ENCODE measurements at places on chromosomes 5 and 9.
A peak's percentile ranks its signal among the peaks of the same experiment; 100 is the strongest.

DNA sequence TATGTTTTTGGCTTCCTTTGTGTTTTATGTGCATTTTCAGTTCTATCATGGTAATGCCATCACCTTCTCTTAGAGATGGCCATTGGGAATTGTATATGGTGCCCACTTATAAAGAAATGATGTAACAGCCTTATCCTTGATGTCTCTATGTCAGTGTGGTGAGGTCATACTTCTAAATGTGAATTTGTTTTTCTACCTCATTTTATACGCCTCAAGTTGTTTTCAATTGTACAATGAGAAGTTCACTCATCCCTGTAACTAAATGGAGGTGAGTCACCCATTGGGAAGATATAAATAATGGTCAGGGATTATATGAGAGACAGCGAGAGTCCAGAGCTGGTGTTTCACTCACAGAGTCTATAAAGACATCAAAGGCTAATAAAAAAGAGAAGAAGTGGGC, 402.4 kb downstream of the AGTPBP1 start:
- DNase-seq, result no peak
- H3K4me1 ChIP-seq, result no peaks in the 10 kb centered on the region
- H3K4me3 ChIP-seq, result no peak overlapping the region
- H3K27me3 ChIP-seq, result peaks cover 19% of the 10 kb centered on the region
- no peak overlapping the region for H3K27ac ChIP-seq

DNA sequence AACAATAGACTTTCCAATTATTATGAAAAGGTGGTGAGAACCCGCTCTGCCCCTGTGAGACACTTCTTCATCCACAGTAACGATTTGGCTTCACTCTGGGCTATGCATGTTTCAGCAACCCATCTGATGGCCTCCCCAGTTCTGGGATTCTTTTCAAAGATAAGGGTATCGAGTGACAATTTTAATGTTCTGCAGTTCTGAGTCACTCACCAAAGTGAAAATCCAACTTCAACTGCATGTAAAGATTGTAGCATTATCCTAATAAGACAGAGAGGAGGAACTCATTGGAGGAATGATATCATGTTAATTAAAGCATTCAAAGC, 1078.3 kb upstream of the SEMA6A start:
- no peaks in the 10 kb centered on the region for H3K27me3 ChIP-seq
- no peak overlapping the region for H3K4me3 ChIP-seq
- no peak for DNase-seq
- H3K36me3 ChIP-seq, result no peaks in the 10 kb centered on the region

- H3K27me3 ChIP-seq, result no peaks in the 10 kb centered on the region
- DNase-seq, result no peak
- H3K27ac ChIP-seq, result no peak overlapping the region
- no peaks in the 10 kb centered on the region for H3K36me3 ChIP-seq
- no peak overlapping the region for H3K4me3 ChIP-seq
- H3K4me1 ChIP-seq, result peaks cover 61% of the 10 kb centered on the region
Observed at GRCh38 chr5:36944607-36945225, 68.1 kb downstream of the NIPBL start.

- DNase-seq, result no peak
- H3K27ac ChIP-seq, result no peak overlapping the region
- no peaks in the 10 kb centered on the region for H3K27me3 ChIP-seq
- H3K36me3 ChIP-seq, result no peaks in the 10 kb centered on the region
Observed at GRCh38 chr9:100725371-100725770, 147.5 kb downstream of the CAVIN4 start.

DNA sequence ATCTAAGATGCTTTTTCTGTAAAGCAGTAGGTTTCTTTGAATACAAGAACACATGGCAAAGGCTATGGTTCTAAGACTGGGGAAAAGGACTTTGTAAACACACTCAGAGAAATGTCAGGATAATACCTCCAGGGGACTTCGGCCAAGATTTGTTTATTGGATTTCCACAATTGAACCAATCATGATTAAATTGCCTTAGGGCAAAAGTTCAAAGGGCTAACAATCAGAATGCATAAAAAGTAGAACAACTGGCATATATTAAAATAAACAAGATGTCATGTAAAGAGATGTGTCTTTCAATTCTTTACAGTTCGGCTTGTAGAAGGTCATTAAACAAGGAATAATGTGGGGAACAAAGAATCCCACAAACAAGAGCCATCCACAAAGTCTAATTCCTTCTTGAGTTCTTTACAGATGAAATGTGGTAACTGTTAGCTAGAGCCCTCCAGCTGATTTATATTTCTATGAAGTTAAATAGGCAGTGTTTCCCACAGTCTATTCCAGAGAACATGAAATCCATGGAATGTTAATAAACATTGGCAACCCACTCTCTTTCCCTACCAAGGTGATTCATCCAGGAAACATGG, 565.5 kb downstream of the ZNF608 start:
- no peak for DNase-seq
- H3K27ac ChIP-seq, result no peak overlapping the region
- no peak overlapping the region for H3K4me3 ChIP-seq
- H3K4me1 ChIP-seq, result no peaks in the 10 kb centered on the region
- no peaks in the 10 kb centered on the region for H3K27me3 ChIP-seq
- H3K36me3 ChIP-seq, result no peaks in the 10 kb centered on the region

- DNase-seq, result no peak
- H3K4me3 ChIP-seq, result no peak overlapping the region
- H3K36me3 ChIP-seq, result no peaks in the 10 kb centered on the region
- H3K27ac ChIP-seq, result no peak overlapping the region
Observed at GRCh38 chr9:115673599-115673998, 480.0 kb upstream of the PAPPA start.

- H3K36me3 ChIP-seq, result no peaks in the 10 kb centered on the region
- no peaks in the 10 kb centered on the region for H3K4me1 ChIP-seq
- no peak overlapping the region for H3K4me3 ChIP-seq
Observed at GRCh38 chr9:134589748-134590147, 51.9 kb upstream of the COL5A1 start.

DNA sequence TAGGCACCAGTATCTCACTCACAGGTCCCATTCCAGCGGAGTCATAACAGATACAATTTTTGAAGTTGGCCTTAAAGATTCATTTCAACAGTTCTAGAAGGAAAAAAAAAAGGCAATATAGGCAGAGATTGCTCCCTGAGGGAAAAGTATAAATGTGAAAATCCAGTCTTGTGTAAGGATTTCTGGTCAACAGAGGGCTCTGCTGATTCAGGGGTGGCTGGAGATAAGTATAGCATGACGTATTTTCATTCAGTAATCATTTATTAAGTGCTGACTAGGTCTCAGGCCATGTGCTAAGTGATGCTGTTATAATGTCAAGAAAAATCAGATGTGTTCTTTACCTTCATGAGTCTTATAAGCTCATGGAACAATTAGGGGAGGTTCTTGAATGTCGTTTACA, 377.3 kb upstream of the MEF2C start:
- H3K27ac ChIP-seq, result no peak overlapping the region
- H3K4me1 ChIP-seq, result no peaks in the 10 kb centered on the region
- no peaks in the 10 kb centered on the region for H3K27me3 ChIP-seq
- DNase-seq, result no peak
- H3K4me3 ChIP-seq, result no peak overlapping the region
- H3K36me3 ChIP-seq, result no peaks in the 10 kb centered on the region

- peaks cover 19% of the 10 kb centered on the region for H3K4me1 ChIP-seq
- DNase-seq, result no peak
- no peaks in the 10 kb centered on the region for H3K36me3 ChIP-seq
- peaks cover 53% of the 10 kb centered on the region for H3K27me3 ChIP-seq
- no peak overlapping the region for H3K4me3 ChIP-seq
- no peak overlapping the region for H3K27ac ChIP-seq
Observed at GRCh38 chr9:35269919-35270318, 108.1 kb downstream of the UNC13B start.

DNA sequence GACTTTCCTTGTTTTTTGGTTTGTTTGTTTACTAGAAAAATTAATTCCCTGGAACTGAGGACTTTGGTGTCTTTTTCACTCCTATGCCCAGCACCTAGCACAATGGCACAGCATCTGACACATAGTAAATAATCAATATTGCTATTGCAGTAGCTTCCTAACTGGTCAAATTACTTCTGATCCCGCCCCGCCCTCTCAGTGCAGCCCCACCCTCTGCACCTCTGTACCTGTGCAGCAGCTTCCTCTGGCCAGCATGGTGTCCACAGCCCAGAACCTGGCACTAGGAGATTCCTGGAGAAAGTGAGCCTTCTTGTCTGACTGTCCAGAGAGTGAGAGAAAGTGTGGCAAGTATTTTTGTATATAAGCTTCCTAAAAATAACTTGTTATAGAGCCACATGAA, 343.2 kb downstream of the ZNF608 start:
- H3K4me1 ChIP-seq, result no peaks in the 10 kb centered on the region
- H3K4me3 ChIP-seq, result no peak overlapping the region
- H3K27me3 ChIP-seq, result no peaks in the 10 kb centered on the region
- no peak for DNase-seq

DNA sequence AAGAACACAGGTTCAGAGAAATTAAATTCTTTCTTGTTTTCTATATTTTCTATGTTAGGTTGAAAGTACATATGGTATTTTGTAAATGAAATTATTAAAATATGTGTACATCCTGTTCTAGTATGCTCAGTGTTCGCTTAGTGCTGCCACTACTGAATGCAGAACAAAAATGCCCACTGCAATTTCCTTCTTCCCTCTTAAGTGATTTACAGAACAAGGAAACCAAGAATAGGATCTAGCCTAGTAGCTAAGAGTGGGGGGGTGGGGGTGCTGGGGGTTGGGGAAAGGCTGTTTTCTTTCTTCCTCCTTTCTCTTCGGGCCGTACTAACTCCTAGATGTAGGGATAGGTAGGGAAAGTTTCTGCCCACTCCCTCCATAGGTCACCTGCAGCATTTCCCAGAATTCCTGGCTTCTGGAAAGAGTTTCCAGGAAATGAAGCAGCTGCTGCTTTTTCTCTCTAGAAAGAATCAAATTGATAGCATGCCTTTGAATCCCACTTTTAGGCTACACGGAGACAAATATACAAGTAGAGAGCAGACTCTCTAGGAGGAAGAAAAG, 15.7 kb downstream of the SPATA9 start:
- DNase-seq, result no peak
- peaks cover 8% of the 10 kb centered on the region for H3K4me1 ChIP-seq

DNA sequence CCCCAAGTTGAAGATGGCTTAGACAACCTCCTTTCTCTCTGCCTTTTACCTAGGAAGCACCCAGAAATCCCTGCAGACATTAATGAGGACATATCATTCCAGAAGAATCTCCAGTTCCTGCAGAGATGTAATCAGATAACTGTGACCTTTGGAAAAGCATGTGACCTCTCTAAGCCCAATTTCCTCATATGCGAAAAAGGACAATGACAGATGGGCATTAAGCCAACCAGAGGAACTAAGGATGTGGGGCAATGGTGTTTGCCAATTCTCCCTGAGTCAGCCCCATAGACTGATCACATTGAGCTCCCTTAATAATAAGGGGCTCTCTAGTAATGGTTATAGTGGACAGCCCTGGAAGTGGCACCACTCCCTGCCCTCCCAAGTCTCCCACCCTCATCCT, 10.1 kb upstream of the FOXI1 start:
- peaks cover 6% of the 10 kb centered on the region for H3K4me1 ChIP-seq
- H3K27me3 ChIP-seq, result no peaks in the 10 kb centered on the region
- H3K36me3 ChIP-seq, result no peaks in the 10 kb centered on the region
- H3K27ac ChIP-seq, result no peak overlapping the region
- DNase-seq, result no peak
- H3K4me3 ChIP-seq, result no peak overlapping the region

- H3K4me1 ChIP-seq, result peaks cover 30% of the 10 kb centered on the region
- H3K4me3 ChIP-seq, result no peak overlapping the region
- peak; percentile 74 for DNase-seq
- H3K27ac ChIP-seq, result peak overlapping the region; percentile 84
- peaks cover 3% of the 10 kb centered on the region for H3K36me3 ChIP-seq
Observed at GRCh38 chr9:79570448-79571308, 1.1 kb upstream of the TLE4 start.

DNA sequence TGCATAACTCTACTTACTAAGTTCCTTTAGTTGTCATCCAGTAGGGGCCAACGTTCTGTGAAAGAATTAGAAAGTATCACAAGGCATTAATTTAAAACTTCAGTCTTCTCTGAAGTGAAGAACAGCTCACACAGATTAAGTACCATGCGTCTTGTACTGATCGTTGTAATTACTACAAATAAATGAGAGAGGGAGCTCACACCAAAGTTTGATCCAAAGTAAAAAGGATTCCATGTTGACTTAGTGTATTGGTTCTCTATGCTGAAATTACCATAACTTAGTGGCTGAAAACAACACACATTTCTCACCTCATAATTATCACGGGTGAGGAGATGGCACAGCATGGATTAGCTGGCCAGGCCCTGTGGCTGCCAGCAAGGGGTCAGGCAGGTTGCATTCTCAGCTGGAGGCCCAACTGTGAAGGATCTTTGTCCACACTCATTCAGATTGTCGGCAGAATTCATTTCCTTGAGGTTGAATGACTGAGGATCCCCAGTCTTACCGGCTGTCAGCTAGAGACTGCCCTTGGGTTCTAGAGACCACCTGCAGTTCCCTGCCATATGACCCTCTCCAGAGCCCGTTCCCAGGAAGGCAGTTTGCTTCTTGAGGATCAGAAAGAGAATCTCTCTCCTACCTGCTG, 169.1 kb downstream of the YTHDC2 start:
- no peak for DNase-seq
- no peaks in the 10 kb centered on the region for H3K36me3 ChIP-seq
- H3K4me1 ChIP-seq, result no peaks in the 10 kb centered on the region
- H3K27ac ChIP-seq, result no peak overlapping the region

DNA sequence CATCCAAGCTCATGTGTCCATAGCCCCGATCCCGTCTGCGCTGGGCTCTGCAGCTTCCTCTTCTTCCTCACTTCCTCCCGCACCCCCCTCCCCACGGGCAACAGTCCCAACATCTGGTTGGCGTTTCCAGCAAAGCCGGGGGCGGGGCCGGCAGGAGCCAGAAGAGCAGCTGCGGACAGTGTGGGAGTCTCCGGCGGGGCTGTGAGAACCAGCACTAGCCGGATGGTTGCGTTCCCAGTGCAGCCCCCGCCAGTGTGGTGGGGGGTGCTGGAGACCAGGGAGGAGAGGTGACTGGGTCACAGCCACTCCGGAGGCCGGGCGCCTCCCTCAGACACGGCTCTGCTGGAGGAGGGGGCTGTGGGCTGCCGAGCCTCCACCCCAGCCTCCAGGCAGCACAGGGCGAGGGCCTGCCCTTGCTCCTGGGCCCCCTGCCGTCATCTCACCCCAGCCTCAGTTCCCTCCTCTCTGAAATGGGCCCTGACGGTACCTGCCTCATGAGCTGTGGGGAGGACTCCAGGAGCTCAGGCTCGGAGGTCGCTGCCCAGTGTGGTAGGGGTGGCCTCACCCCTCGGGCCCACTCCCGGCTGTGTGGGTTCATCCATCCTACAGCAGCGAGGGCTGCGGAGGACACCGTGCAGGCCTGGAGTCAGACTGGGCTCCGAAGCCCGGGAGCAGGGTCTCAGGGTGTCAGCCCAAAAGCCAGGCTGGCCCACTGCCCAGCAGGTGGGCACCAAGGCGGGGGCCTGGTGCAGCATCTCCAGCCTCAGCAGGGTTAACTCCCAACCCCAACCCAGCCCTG, 41.5 kb upstream of the NOTCH1 start:
- no peak overlapping the region for H3K4me3 ChIP-seq
- H3K4me1 ChIP-seq, result peaks cover 14% of the 10 kb centered on the region
- DNase-seq, result no peak
- no peak overlapping the region for H3K27ac ChIP-seq
- no peaks in the 10 kb centered on the region for H3K27me3 ChIP-seq
- H3K36me3 ChIP-seq, result no peaks in the 10 kb centered on the region

- peaks cover 10% of the 10 kb centered on the region for H3K27me3 ChIP-seq
- no peak overlapping the region for H3K27ac ChIP-seq
- no peaks in the 10 kb centered on the region for H3K4me1 ChIP-seq
- no peak overlapping the region for H3K4me3 ChIP-seq
Observed at GRCh38 chr5:137072361-137073115, 426.6 kb downstream of the SPOCK1 start.

Data from activated T-cell treated with anti-CD3 and anti-CD28 coated beads, Interleukin-2, amount 50 U/mL, for 24 hours (primary cell).